Stimulated activated CD8-positive, alpha-beta memory T cell treated with anti-CD3 and anti-CD28 coated beads, Interleukin-2, amount 100 ng/mL, for 1 hour (primary cell): ENCODE measurements at places on chromosomes 6 and 20.

GRCh38 chr6:72416744-72417465 lies 205.0 kb upstream of the KCNQ5 start:
- DNase-seq, result no peak

DNA sequence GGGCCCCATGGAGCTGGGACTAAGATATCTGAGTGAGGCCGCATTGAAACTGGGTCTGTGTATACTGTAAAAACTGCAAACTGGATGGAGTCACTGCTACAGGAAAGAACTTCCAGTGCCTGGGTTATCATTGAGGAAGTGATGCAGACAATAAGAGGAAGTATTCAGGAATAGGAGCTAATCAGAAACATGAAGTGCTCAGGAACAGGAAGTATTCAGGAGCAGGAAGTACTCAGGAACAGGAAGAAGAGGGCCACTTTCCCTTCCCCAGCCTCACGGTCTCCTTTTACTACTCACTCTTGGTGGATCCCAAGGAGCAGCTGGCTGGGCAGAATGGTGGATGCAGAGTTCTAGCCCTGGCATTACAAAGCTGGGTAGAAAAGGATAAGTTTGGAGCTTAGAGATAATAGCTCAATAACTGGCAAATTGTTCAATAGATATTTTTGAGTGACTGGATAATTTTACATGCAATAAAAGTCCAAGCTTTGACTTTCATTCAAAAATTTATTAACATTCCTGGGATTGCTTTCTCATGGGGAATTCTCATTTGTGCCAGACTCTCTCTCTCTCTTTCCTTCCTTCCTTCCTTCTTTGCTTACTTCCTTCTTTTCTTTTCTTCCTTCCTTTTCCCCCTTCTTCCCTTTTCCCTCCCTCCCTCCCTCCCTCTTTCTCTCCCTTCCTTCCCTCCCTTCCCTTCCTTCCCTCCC lies 82.2 kb upstream of the PAX1 start:
- DNase-seq, result no peak

- no peak for DNase-seq
Observed at GRCh38 chr20:19067986-19068385, 144.5 kb upstream of the SLC24A3 start.

- DNase-seq, result no peak
Observed at GRCh38 chr6:49548613-49549304, 1.7 kb upstream of the C6orf141 start.

DNA sequence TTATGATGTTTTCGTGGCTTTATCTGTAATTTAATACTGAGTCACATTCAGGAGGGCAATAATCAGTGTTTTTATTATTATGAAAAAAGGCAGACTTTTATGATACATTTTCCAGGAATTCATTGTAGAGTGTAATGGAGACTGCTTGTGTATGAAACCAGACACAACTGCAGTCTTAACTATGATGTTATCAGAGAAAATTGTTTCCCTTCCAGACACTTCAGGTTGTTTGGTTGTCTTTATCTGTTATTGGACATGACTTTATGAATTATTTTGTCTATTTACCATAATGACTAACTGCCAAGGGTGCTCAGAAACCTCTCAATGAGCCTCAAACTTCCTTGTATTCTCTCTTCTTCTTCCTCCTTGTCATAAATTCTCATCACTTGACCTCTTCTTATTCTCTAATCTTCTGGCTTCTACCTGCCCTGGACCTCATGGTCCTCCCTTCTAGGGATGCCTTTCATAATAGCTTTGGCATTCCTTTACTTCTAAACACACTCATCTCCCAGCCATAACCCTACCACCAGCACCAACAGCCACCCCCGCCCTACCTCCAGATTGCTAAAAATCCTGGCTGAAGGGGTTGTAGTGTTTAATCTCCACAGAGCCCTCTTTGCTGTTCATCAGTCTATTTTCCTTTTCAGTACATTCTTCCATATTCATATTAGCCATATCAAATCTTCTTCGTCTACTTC lies 492.5 kb downstream of the CDKAL1 start:
- DNase-seq, result no peak

- DNase-seq, result no peak
Observed at GRCh38 chr6:164286011-164286410, 871.5 kb downstream of the QKI start.

DNA sequence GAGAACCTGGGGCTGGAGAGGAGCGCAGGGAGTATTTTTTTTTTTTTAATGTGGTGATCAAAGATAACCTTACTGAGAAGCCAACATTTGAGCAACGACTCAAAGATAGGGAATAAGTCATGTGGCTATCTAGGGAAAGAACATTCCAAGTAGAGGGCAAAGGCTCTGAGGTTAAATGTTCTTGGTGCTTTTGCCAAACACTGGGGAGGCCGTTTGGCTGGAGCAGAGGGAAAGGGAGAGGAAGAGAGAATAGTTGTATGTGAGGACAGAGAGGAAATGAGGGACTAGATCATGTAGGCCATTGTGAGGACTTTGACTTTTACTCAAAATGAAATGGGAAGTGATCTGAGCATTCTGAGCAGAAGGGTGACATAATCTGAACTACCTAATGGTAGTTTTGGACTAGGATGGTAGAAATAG lies 27.8 kb downstream of the ACSS2 start:
- no peak for DNase-seq

- no peak for DNase-seq
Observed at GRCh38 chr20:60540591-60540990, 582.4 kb downstream of the CDH26 start.

DNA sequence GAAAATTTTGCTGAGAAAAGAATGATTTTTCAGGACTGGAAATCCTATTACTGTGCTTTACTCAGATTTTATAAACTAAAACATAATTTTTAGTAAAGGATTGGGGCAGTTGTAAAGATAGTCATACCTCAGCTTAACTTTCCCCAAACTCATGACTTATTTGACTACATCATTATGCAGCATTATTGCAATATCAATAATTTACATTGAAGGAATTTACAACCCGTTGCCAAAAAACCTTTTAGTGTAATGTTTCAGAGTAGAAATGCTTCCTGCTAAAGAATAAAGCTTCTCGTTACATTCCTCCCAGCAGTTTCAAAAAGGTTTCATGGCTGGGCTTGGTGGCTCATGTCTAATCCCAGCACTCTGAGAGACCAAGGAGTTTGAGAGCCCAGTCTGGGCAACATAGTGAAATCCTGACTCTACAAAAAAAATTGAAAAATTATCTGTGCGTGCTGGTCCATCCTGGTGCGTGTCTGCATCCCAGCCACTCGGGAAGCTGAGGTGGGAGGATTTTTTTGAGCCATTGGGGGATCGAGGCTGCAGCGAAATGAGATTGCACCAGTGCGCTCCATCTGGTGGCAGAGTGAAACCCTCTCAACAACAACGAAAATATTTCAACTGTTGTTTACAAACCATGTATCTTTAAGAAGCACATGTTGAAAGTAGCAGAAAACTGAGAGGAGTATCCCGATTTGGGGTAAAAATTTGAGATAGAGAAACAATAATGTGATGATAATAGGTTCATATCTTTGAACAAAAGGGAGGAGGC lies 4.4 kb downstream of the AMD1 start:
- peak; percentile 20 for DNase-seq

- DNase-seq, result no peak
Observed at GRCh38 chr6:149227796-149228195, 89.7 kb upstream of the TAB2 start.

DNA sequence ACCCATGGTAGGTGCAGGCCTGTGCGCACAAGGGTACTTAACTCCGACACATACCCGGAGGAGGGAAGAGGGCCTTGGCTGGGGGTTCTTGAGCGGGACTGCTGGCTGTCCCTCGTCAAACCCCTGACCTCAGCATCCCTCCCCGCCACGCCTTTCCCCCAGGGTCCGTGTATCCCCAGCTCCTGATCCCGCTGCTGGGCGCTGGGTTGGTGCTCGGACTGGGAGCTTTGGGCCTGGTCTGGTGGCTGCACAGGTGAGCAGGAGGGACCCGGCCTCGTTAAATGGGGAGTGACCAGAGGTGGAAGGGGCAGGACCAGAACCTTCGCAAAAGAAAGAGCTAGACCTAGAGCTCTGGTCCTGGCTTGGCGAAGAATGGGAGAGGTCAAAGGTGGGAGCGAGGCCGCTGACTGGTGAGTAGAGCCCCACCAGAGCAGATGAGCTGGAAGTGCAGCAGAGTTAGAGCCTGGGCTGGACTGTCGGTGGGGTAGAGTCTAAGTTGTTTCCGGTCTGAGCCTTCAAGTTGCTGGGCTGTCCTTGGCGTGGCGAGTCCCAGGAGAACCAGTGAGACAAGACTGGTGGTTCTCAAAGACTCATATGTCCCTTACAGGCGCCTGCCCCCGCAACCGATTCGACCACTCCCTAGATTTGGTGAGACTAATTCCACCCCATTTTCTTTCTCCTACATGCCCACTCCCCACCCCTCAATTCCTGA lies 963 bp downstream of the MPIG6B start:
- no peak for DNase-seq

DNA sequence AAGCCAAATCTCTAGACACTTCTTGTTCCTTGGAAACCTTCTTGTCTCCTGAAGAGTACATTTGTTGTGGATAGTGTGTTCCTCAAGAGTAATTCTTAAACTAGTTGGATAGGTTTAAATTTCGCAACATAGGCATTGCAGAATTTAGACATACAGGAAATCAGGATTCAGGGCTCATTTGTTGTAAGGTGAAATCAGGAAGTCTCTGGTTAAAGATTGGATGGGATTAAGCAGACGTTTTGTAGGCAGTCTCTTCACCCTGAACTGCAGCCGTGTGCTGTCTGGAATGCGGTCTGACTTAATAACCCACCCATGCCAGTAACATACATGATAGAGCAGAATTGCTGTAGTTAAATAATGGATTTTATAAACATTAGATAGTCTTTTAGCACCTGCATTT lies 21.7 kb downstream of the HIVEP1 start:
- DNase-seq, result no peak

- DNase-seq, result no peak
Observed at GRCh38 chr6:33716890-33717632, 5.6 kb upstream of the UQCC2 start.

GRCh38 chr6:35413911-35414310 lies 38.2 kb upstream of the FANCE start:
- no peak for DNase-seq

DNA sequence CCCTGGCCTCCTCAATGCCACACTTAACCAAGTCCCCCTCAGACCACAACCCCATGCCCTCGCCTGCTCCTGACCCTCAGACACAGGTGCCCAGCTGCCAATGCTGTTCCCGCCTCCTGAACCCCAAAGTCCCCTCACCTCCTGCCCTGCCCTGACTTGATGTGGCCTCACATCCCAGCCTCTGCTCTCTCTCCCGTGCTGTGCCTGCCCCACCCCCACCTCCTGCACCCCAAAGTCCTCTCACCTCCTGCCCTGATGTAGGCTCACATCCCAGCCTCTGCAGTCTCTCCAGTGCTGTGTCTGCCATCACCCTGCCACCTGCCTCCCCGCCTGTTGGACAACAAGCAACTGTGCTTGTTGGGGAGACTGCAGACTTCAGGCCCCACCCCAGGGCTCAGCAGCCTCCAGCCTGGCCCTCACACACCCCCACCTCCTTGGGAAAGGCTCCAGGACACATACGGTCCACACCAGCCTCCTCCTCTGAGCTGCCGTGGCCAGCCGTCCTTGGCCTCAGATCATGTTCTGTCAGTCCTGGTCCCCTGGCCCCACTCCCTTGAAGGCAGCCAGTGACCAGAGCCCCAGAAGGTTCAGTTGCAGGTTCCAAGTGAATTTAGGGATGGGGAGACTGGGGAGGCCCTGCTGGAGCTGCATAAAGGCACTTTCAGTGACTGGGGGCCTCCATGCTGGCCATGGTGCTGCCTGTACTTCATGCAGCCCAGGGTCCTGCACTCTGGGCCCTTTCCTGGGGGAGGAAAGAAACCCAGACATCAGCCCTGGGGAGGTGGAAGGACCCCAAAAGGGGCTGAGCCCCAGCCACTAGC lies 28.4 kb downstream of the YTHDF1 start:
- DNase-seq, result no peak

DNA sequence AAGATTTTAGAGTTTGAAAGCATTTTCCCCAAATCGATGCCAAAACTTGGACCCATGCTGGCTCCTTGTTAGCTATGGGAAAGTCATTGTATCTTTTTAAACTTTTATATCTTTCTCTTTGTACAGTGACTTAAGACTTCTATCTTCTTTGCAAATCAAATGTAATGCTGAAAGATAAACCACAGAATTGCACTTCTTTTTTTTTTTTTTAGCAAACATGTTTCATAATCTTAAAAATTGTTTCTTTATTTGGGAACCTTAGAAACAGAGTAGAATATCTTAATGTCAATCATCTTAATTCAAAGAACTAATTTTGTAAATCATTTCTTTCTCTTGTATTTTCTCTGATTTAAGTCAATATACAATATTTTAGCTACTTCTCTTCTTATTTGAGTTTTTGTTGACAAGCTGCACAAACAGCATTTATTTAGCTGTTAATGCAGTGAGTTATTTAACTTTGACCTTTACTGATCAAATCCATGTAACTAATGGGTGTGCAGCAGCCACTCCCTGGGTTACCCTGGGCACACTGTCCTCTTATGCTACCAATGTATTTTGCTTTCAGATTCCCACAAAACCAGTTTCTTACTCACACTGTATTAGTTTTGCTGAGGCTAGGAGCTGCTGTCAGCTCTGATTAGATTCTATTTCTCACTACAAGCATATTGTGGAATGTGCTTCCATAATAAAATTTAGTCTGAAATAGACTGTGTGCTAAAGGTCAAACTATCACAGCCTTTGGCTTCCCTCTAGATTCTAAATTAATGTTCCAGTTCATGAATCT lies 279.6 kb downstream of the ADGB start:
- no peak for DNase-seq
